ENCODE measurements at places on chromosomes 4 and X.

GRCh38 chr4:105895583-105896460 is 551 bp downstream of the NPNT start:
- DNase-seq = no peak

DNA sequence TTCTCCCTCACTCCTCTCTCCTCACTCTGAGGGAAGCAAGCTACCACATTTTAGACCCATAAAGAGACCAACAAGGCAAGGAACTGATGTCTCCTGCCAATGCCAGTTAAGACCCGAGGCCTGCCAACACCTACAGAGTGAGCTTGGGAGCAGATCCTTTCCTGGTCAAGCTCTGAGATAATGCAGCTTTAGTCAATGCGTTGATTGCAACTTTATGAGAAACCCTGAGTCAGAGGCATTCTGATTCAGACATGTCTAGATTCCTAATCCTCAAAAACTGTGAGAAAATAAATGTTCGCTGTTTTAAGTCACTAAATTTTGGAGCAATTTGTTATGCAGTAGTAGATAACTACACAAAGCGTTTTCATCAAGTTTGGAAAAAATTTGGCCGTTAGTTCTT is 115.5 kb downstream of the JADE1 start:
- DNase-seq = no peak

DNA sequence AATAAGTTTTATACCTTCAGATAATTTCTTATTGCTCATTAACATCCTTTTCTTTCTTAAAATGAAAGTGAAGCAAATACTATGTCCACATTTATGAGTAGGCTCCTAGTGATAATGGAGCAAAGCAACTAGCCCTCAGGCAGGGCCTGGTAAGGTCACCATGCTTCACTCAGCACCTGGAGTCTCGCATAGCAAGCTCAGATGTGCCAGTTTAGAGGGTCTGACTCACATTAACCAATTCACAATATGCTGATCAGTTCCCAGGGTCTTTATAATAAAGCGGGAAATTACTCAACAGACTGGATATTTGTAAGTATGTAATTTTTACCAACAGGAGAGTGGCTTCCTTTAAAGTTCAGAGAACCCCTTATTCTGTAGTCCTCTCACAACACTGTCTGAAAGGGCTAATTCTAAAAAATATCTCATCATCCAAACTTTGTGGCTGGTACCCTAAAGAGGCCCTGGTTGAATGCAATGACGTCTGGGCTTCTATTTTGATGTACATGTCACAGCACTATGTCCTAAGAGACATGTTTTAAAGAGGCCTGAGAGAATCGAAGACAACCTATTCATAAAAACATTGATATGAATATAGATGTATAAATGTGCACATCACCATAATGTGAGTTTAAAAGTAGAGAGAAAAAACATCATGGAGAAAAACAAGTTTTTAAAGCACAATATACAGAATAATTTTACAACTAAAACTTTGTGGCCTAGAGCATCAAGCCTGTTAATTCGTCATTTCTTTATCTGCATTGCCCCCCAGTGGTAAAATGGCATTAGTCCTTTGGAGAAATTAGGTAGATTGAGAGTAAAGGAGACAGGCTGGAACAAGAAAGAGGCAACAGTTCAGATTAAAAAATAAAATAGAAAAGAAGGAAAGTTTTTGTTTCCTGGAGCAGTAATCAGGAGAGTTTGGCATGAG is 44.3 kb downstream of the IL21 start:
- no peak for DNase-seq

DNA sequence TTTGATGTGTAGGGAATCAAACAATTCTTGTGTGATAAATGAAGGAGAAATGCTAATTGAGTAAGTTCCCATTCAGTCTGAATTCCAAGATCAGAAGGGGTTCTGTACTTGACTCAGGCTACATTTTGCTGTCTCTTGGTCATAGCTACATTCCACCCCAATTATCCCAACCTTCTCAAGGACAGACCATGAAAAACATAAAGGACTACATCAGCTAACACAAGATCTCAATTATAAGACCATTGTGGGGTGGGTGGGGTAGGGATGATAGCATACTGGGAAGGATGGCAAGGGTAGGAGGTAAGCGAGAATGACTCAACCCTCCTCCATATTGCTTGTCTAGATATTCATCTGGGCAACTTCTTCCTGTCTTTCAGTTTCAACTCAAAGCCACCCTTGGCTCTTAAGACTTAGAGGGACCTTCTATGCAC is 87.4 kb upstream of the ETNPPL start:
- no peak for DNase-seq

DNA sequence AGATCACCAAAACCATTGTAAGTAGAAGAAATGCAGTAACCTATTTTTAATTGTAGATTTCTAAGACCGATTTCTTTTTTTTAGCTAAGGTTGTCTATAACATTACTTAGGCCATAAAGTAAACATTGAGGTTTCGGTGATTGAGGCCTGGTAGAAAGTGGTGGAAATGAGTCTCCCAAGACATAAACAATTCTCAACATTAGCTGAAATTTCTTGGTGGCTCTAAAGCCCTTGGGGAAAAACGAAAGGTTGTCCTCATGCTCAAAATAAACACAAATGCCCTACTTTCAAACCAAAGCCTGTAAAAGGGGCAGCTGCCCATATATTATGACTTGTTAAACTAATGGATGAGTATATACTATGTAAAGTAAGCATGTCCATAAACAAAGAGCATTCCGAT is 98.8 kb downstream of the SCFD2 start:
- DNase-seq = no peak

DNA sequence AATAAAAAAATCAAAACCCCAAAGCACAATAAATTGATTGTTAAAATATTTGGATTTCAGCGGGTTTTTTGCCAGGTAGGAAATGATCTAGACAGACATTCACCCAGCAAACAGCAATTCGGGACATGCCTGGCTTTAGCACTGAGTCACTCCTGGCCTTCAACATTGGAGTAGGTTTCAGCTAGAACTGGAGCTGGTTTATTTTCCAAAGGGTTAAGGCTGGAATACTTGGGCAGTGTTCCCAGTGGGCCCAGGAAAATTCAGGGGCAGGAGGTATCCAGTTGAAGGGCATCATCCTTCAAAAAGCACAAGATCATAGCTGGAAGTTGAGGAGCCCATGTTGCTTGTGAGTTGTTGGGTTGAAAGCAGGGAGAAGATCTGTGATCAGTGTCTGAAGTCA is 41.0 kb downstream of the TXLNG start:
- no peak for DNase-seq

DNA sequence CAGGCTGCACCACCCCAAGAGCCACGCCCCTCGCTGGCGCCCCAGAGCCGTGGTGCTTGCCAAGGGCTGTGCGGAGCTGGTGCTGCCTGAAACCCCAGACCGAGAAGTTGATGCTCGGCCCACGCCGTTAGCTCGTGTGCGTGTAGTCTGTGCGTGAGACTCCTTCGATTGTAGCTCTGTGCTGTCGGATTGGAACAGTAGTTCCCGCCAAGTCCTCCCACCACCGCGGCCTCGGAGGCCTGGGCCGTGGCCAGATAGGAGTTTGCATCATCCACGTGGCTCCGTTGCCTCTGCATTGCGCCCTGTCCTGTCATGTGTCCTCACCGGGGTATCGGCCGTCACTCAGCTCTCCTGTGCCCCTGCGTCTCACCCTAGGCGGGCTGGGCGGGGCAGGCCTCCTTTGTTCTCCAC is 24.2 kb downstream of the TNIP2 start:
- no peak for DNase-seq

DNA sequence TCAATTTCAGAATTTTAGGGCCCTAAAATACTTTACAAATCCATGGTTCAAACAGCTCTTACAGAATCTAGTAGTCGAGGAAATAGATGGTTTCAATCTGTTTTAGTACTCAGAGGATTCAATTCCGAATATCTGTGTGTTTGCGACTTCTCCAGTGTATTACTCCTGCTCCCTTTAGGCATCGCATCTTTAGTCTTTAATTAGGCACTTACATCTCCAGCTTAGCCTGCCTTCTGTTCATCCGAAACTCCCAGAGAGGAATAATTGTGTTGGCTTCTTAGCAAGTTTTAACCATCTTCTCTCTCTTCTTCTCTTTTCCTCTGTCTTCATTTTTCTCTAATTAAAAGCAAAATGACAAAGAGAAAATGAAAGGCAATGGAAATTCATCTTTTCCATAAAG is 1901.3 kb upstream of the TENM3 start:
- DNase-seq = no peak

GRCh38 chr4:57710053-57710452 is 599.9 kb upstream of the IGFBP7 start:
- DNase-seq = no peak

GRCh38 chr4:148540622-148541326 is 98.6 kb upstream of the NR3C2 start:
- no peak for DNase-seq

DNA sequence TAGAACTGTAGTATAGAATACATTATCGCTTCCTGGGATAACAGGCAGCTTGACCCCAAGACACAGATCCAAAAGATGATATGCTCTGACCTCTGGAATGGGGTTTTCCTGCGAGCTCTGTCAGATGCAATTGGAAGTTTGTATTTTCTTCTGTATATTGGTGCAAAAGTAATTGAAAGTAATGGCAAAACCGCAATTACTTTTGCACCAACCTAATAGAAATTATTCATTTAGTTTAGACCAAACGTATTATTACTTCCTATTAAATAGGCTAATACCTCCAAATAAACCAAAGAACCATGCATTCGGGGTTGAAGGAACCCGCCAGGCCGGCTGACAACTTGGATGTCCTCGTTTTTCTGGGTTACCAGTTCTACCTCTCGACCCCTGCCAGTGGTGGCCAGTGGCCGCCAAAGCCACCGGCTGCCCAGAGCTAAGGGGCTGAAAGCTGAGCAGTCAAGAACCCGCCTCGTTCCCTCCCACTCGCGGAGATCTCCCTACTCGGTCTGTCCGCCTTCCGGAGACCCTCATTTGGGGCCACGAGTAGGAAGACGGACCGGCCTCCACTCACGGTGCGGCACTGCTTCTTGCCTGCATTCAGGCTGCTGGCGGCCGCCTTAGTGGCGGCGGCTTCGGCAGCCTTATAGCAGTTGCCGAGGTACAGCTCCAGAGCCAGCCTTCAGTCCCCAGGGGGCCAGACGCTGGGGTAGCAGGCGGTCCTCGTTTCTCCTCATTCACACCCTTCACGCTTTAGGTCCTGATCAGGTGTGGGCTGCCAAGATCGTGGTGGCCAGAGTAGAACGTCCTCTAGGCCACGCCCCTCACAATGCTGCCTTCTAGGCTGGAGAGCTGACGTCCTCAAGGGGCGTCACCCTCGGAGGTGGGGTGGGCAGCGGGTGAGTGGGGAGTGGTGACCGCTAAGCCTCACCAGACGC is 121.9 kb downstream of the RBMX2 start:
- no peak for DNase-seq

GRCh38 chr4:53424280-53424679 is 46.8 kb downstream of the FIP1L1 start:
- DNase-seq = no peak

DNA sequence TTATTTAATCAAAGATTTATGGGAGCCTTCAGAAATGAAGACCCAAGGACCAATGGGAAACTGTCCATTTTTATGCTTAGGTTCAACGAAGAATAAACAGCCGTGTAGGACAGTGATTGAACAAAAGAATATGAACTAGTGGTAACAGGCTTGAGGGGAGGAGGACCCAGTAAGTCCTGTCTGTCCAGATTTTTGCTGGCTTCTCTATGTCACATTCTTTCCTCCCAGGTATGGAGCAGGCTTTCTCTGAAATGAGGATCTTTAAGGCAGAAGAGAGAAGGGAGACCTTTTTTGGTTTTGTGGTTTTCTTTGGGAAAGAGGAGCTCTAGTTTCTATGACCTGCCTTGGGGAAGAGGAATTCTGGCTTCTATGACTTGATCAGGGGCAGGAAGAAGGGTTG is 74.1 kb downstream of the BANK1 start:
- no peak for DNase-seq

- no peak for DNase-seq
Observed at GRCh38 chrX:21658152-21658737, at the start of gene KLHL34. TSS of gene KLHL34 (minus strand) at chrX:21658330. CDS start at chrX:21657788, 542 bp downstream.

- no peak for DNase-seq
Observed at GRCh38 chrX:35351795-35352483, 409.3 kb downstream of the FAM47B start.

GRCh38 chrX:38805432-38806389 is 4.5 kb downstream of the MID1IP1 start:
- no peak for DNase-seq

GRCh38 chr4:128716338-128716737 is 93.2 kb upstream of the JADE1 start:
- no peak for DNase-seq

DNA sequence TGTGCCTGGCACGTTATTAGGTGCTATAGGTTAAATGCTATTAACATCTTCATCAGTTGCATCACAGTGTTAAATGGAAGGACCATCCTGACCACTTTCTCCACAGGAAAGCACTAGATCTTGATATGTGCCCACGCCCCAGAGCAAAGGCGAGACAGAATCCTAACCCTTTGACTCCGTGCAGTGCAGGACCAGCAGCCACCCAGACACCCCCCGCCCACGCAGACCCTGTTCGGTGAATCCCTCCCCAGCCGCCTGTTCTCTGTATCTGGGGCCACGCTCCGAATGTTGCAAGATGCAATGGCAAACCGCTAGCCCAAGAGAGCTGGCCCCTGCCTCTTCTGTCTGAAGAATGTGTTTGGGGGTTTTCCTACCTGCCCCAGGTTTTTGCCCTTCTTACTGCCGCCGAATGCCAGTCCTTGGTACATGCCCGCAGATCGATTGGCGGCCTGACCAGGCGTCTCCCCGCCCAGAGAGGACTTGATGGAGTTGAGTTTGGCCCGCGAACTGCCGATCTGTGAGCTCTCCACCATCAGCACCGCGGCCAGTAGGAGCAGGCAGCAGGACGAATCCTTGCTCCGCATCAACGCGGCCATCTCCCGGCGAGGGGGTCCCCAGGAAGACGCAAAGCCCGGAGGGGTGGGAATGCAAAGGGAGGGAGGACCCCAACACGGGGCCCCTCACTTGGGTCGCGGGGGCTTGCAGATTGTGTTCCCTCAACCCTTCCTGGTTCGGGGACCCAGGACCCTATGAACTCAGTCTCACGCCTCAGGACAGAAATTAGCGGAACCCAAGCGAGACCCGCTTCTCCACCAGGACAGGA is 906 bp downstream of the DKK2 start:
- no peak for DNase-seq

GRCh38 chr4:108425988-108426387 is 194.4 kb upstream of the RPL34 start:
- no peak for DNase-seq

- DNase-seq = no peak
Observed at GRCh38 chr4:100582146-100582545, 64.3 kb upstream of the EMCN start.

DNA sequence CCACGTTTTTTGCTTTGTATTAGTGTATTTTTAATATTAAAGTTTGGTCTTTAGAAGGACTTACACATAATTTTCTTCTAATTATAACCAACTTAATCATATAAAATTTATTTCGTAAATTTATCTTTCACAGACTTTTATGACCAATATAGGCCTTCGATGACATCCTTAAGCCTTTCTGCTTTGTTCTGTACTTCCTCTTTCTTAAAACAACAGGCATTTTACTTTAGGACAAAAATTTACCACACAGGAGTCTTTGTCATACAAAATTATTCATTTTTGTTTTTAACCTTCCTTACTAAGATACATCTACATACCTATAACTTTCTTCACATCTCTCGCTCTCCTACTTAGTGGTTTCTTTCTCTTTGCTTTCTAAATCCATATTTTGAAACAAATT is 56.3 kb downstream of the RGS12 start:
- no peak for DNase-seq

All from activated CD8-positive, alpha-beta memory T cell treated with anti-CD3 and anti-CD28 coated beads for 1 hour (primary cell).